ENCODE measurements at places on chromosomes 3 and 15.
A peak's percentile ranks its signal among the peaks of the same experiment; 100 is the strongest.

- DNase-seq: peak; percentile 38
Measured at GRCh38 chr15:27059610-27060202, 88.7 kb downstream of the GABRG3 start.

- DNase-seq: peak; percentile 33
Measured at GRCh38 chr3:42961633-42962032, 17.5 kb upstream of the GASK1A start.

- no peak for DNase-seq
Measured at GRCh38 chr3:195040773-195041520, 230.0 kb downstream of the XXYLT1 start.

DNA sequence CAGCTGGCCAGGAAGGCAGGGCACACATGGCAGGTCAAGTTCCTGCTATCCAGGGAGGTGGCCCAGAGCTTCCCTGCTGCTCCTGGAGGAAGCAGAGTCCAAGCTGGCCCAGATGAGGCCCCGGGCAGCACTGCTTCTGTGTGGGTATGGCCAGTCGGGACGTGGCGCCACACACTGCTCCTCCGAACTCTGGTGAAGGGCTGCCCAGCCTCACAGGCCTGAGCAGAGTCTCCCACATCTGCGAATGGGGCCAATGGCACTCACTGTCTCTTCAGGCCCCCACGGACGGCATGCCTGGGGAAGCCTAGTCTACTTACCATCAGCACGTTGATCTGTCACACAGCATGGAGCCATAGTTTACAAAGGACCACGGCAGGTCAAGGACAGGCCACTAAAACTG, 2.5 kb upstream of the PLA2G4F start:
- peak; percentile 10 for DNase-seq

GRCh38 chr3:157075693-157076420, 84.1 kb downstream of the CCNL1 start:
- no peak for DNase-seq

DNA sequence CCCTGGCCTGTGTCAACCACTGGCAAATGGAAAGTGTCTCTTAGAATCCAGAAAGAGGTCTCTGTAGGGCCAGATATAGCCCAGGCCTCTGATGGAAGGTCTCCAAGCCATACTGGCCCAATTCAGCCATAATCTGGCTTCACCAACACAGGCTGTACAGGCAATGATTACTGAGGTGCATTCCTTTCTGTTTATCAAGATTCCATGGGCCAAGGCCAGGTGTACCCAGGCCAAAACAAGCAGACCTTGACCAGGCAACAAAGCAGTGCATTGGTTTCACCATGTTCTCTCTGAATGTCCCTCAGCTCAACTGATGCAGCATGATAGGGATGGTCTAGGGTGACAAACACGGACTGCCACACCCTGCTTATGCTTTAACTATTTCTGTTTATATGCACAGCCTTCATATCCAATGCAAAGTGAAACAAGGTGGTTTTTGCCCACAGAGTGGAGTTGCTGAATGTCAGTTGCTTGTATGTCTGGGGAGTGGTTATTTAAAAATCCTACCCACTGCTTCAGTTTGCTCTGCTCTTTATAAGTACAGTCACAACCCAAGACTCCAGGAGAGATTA, 25.2 kb downstream of the CCNL1 start:
- DNase-seq: peak; percentile 54

DNA sequence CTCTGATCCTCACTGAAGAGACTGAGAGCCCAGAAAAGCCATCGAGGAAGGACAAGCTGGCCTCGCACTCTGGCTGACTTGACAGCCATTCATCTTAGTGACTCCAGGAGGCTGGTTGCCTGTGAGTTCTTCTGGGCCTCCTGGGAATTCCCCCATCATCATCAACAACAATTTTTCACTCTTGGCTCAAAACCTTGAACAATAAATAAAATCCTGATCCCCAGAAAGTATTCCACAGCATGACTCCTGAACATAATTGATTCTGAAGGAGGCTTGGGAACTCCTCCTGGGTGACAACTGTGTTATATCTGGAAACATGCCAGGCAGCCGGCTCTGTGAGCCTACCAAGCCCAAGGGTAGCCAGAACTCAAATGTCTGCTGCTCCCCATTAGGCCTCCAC, 188.6 kb downstream of the SHQ1 start:
- no peak for DNase-seq

- DNase-seq: no peak
Measured at GRCh38 chr3:74409066-74409465, 205.4 kb downstream of the CNTN3 start.

- no peak for DNase-seq
Measured at GRCh38 chr3:10638466-10638865, 133.1 kb upstream of the ATP2B2 start.

GRCh38 chr3:163622384-163622783, 1455.9 kb downstream of the SI start:
- no peak for DNase-seq

DNA sequence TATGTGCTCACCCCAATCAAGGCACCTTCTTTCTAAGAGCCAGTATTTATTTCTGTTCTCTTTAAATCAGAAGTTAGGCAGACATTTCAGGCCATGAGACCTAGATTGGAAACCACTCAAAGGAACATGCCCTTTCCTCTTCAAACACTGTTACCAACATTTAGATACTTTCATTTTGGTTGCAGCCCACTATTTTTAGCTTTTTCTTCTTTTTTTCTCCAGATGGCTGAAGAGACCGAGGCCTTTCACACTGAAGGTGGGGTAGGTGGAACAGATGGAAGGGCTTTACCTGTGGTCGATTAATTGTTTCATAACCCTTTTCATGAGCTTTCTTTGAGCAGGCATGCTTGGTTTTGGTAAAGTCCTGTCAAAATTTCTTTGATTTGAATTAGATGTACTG, 10.9 kb upstream of the LZTFL1 start:
- no peak for DNase-seq

GRCh38 chr3:171700157-171700556, 110.1 kb downstream of the PLD1 start:
- no peak for DNase-seq

DNA sequence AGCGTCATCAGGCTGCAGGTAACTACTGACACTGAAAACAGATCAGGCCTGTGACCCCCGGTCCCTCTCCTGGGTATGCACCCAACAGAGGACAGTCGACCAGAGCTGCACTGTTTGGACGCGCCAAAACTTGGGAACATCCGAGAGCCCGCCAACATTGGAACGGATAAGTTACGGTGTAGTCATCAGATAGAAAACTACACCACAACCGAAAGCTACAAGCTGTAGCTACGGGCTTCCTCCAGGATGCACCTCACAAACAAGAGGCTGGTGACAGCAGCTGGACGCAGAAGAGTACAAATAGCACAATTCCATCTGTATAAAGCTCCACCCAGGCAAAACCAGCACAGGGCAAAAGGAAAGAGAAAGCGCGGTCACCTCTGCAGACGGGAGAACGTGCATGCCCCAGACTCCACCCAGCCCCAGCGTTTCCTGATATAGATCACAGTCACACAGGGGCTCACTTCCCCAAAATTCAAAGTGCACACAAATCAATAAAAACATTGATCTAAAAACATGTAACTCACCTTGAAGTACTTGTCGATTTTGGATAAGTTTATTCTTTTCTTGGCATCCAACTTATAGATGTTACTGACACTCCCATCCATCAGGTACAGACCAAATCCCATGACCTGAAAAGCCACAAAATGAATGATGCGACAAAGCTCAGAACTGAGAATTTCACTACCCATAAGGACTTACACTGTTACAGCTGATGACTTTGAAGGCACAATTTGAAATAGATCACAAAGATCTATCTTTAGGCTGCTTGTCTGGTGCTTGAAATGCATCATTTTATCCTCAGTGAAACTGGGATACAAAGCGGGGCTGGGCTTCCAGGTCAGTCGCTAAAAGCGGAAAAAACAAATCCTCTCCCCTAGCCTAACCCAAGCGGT, 43.3 kb downstream of the CYFIP1 start:
- DNase-seq: peak; percentile 32

GRCh38 chr15:71191296-71191695, 76.0 kb downstream of the THSD4 start:
- DNase-seq: no peak

- no peak for DNase-seq
Measured at GRCh38 chr15:81097890-81098280, 36.2 kb upstream of the CFAP161 start.

- DNase-seq: no peak
Measured at GRCh38 chr15:100115711-100116090, 226.1 kb downstream of the ADAMTS17 start.

DNA sequence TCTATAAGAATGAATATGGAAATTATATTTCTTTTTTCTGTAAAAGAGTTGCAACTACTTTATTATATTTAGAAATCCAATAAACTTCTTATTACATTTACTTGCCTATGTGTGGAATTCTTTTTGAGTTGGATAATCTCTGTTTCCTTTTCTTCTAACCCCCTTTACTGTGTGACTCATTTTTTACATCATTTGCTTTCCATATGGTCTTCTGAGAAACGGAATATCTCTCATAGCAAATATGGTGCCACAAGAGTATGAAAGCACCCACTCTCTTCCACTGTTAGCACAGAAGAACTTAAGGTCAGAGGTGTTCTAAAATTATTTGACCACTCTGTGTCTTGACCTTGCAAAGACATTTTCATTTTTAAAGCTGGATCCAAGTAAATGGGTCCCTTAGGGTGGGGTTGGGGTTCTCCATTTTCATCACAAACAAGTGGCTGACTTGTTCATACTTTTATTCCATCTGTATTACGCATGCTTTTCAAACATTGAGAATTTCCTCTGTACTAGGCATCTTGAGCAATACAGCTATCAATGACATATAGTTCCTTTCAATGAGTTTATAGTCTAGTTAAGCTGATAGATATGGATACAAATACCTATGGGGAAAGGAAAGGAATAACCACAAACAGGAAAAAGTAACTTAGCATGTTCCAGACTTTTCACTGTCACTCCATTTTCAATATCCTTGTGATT, 281.1 kb upstream of the TPRG1 start:
- no peak for DNase-seq

- DNase-seq: no peak
Measured at GRCh38 chr3:29186131-29186599, 94.7 kb upstream of the RBMS3 start.

DNA sequence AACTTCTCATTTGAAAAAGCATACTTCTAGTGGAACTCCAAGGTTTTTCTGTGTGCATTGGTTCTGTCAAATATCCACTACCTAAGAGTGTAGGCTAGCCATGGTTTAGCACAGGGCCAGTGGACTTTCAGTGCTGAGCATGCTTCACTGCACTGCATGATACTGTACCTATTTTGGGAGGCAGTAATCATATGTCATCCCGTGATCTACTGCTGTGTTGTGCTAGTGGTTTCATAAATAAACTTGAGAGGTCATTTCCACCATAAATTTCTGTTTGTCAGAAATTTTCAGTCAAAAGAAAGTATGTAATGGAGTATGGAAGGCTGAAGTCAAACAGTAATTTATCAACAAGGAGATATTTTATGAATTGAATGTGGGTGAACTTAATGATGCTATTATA, 203.6 kb downstream of the ROBO1 start:
- DNase-seq: no peak

- DNase-seq: no peak
Measured at GRCh38 chr3:158711886-158712285, 20.4 kb downstream of the RARRES1 start.

- no peak for DNase-seq
Measured at GRCh38 chr3:147472846-147473245, 63.7 kb downstream of the ZIC1 start.

DNA sequence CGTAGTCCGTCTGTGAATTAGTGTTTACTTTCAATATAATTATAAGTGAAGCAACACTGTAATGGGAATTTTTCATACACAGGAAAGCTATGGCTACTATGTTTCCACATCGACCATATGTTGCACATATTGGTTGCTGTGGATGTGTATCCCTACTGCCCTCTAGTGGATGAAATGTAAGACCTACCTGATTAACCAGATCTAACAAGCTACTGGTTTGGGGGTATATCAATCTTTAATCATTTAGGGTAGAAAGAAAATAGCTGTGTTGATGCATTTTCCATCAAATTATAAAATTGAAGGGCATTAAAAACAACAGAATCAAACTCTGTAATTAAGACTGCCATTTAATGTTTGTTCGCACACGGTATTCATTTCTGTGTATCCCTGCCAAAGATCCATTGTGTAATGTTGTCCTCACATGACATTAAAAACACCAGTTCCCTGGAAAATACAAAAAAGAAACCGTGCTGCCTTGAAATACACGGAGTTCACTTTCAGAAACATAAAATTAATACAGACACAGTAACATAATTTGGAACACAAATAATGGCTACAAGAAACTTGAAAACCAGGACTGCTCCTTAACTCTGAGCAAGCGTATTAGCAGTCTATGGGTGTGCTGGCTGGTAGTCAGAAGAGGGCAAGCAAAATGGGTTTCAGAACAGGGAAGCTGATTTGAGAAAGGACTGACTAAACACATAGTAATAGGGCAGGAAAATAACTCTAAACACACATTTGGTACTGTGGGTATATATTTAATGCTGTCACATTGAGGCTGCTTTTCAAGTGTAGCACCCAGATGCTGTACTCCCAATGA, 125.1 kb downstream of the TIGIT start:
- no peak for DNase-seq

GRCh38 chr3:9625656-9626055, 23.6 kb upstream of the MTMR14 start:
- no peak for DNase-seq

GRCh38 chr3:153162513-153163392, 727 bp downstream of the RAP2B start:
- peak; percentile 59 for DNase-seq

DNA sequence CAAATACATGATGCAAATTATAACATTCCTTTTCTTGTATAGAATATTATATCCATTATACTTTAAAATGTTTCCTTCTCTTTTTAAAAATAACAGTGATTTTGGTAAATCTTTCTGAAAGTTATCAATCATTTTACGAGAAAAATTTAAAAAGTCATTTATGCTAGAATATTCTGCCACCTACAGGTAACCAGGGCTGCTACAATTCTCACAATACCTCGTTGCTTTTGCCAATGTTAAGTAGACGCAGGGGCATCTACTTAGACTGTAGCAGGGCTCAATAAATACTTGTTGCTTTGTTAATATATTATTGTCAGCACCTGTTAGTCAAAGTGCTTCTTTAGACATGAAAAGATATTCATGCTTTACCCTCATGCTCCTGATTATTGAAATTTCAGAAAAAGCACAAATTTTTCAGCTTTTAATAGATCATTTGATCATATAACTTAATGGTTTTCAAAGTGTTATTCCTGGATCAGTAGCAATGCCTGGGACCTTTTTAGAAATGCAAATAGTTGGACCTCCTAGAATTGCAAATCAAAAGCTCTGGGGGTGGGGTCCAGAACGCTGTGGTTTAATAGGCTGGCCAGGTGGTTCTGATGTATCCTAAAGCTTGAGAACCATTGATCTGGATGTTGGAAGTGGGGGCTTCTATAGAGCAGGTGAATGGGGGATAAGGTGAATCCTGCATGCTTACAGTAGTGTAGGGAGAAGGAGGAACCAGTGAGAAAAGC, 223.6 kb upstream of the PDZRN3 start:
- no peak for DNase-seq

GRCh38 chr3:52546111-52546901, 9.9 kb downstream of the UQCC5 start:
- no peak for DNase-seq
